ENCODE measurements at places on chromosomes 5 and 9. TPM values are rescaled to one million over a fixed set of nuclear protein-coding genes. Genes with fewer than 3 reads are reported as not detected.

Gene PTGDS
- total RNA-seq: not detected

Gene OLFM1
- not detected for total RNA-seq

Gene FST
- total RNA-seq: 0.65 TPM

Gene TNC
- 0.52 TPM for total RNA-seq

Gene SPATA31A3
- total RNA-seq: not detected

Gene CCL28
- total RNA-seq: 8.8 TPM

Gene FYB1
- total RNA-seq: 106 TPM

Gene IL5
- total RNA-seq: 5.0 TPM

Gene SPAAR
- not detected for total RNA-seq

Gene DAB2
- total RNA-seq: not detected

Gene IFNB1
- 0.26 TPM for total RNA-seq

Gene SLC34A3
- total RNA-seq: not detected

Gene KCNN2
- total RNA-seq: not detected

Gene CDC23
- total RNA-seq: 33.4 TPM

Gene LURAP1L
- not detected for total RNA-seq

Gene DMRTA1
- total RNA-seq: not detected

Gene OTP
- total RNA-seq: not detected

All from activated CD4-positive, alpha-beta memory T cell treated with anti-CD3 and anti-CD28 coated beads for 36 hours (primary cell).